ENCODE measurements at places on chromosomes 7 and 10. TPM values are rescaled to one million over a fixed set of nuclear protein-coding genes. Genes with fewer than 3 reads are reported as not detected.

DNA sequence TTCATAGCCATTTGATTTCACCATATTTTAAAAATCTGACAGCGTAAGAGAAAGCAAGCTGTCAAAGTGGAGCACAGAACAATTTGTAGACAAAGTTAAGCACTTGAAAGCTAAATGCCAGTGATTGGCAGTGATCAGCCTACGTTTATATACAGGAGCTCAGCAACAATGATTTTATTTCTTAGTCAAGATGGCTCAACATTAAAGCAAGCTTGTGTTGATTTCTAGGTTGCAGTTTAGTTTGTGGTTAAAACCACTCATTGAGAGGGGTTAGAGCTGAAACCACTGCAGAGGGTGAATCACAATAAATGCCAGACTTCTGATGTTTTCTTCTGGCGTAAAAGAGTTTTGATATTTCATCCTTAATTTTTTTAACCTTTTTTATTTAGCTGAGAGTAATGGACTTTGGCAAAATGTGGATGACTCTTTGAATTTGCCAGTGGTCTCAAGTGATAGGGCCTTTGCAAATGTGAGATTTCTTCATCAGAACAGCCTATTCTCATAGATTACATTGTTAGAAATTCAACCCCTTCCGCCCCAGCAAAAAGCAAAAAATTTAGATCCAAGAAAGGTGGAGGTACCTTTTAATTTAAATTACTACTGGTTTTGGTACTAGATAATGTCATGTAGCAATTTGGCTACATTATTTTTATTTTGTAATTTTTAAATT lies 73.8 kb downstream of the SHOC2 start:
- DNase-seq, result no peak

The SPACDR gene
- total RNA-seq, result 0.39 TPM

The IFIT1 gene
- 6.1 TPM for total RNA-seq

GRCh38 chr10:3980660-3981059 lies 195.7 kb upstream of the KLF6 start:
- no peak for DNase-seq

DNA sequence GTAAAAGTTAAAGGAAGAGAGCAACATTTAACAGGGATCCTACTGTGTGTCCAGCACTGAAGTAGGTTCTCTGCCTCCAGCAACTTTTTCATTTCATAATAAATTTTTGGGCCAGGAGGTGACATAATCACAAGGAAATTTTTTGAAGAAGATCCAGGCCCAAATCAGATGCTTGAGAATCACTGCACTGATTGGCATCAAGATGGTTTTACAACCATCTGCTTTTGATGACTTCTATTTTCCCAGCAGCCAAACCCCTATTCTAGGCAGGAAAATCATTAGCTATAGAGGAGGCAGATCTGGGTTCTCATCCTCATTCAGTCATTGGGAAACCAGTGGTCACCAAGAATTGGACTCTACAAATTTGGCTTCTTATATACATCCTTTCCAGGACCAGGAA lies 79.0 kb downstream of the ARL4A start:
- no peak for DNase-seq

DNA sequence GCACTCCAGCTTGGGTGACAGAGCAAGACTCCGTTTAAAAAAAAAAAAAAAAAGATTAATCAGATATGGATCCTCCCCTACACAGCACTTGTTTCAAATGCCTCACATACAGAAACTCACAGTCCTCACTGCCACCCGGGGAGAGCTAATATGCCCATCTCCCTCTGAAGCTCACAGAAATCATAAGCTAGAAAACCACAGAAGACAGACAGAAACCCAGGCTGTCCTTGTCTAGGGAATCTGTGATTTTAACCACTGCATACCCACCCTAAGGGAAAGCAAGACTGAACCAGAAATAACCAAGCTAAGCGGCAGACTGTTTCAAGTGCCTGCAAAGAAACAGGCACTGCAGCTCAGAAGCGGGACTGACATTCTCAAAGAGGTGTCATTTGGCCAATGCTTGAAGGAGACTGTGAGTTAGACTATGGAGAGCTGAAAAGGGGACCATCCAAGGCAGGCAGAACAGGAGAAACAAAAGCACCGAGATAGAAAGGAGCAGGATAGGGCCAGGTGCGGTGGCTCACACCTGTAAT lies 37.6 kb downstream of the SLC37A3 start:
- DNase-seq, result no peak

The VPS37D gene
- total RNA-seq, result 0.78 TPM

The KLF14 gene
- total RNA-seq, result not detected

DNA sequence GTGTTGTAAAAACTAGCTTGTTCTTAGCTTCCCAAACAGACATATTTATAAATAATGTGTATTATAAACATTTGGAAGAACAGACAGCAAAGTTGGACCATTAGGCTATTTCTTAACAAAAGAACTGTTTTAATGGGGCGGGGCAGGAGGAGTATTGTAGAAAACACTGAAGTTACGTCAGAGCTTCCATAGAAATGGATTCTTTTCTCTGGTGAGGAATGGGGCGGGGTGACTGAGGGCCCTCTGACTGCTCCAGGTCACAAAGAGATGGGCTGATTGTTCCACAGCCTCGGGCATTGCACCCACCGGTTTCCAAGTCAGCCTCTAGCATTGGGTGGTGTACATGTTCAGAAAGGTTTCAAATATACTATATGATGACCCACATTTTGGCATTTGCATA lies 36.8 kb upstream of the ADAM12 start:
- no peak for DNase-seq

The PARD3 gene
- 45.5 TPM for total RNA-seq
